ENCODE measurements at places on chromosomes 6 and 20.

DNA sequence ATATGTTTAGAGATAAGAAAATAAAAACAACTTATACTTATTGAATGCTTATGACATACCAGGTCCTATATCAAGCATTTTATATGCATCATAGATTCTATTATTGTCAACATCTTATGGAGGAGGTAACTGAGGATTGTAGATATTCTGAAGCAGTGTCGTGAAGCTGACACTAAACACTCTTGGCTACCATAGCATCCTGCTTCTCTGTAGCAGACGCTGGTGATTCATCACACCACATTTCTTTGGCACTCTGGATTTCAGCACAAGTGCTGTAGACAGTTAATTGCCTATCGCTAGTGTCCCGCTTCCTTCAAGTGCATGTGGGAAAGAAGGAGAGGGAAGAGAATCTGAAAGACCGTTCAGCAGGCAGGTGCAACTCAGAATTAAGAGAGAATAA lies 317.1 kb downstream of the PLCB1 start:
- peak; percentile 28 for DNase-seq
- no peak overlapping the region for H3K4me3 ChIP-seq
- no peak overlapping the region for H3K27ac ChIP-seq
- H3K27me3 ChIP-seq: no peaks in the 10 kb centered on the region
- peaks cover 1% of the 10 kb centered on the region for H3K4me1 ChIP-seq
- no peaks in the 10 kb centered on the region for H3K36me3 ChIP-seq

DNA sequence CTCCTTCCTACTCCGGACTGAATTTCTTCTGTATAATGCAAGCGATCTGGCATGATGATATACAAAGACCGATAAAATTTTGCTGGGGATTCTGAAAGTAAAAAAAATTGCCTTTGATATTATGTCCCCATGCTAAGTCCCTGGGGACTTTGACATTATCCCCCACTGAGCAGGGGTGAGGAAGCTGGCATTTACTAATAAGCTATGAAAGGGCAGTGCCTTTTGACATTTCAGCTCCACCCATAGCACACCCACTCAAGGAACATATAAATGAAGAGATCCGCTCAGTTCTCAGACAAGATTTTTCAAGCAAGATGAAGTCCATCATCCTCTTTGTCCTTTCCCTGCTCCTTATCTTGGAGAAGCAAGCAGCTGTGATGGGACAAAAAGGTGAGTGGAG lies at the start of gene SEMG2:
Gene SEMG2, plus strand, starts transcription at position 298 of the 400 bp plus-strand sequence. Its CDS starts 17 bp downstream, at position 315.
- H3K27me3 ChIP-seq: no peaks in the 10 kb centered on the region
- no peaks in the 10 kb centered on the region for H3K4me1 ChIP-seq
- no peaks in the 10 kb centered on the region for H3K36me3 ChIP-seq
- H3K4me3 ChIP-seq: no peak within 1 kb of the TSS
- DNase-seq: no peak

DNA sequence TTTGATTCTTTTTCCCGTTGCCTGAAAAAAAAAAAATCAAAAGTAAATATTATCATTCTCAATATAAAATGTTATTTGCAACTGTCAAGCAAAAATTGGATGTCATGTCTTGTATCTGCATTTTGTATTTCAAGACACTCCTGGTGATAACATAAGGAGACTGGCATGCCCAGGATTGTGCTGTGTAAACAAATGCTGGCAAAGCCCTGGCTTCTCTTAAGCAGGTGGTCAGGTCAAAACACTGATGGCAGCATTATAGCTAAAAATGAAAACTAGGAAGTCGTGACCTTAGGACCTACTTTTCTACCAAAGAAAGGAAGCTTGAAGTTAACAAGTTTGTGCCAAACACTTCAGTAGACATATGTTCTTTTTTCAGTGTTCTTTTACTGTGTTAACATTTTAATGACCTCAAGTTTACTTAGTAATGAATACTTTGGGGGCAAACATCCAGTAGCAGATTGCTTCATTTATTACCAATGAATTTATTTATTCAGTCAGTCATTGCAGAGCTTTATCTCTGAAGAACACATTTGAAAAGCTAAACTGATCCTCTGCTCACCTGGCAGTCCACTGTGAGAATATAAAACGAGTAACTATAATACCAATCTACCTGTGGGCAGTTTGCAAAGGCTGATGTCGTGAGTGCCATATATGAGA lies 243.1 kb upstream of the FLRT3 start:
- H3K27ac ChIP-seq: no peak overlapping the region
- H3K27me3 ChIP-seq: no peaks in the 10 kb centered on the region
- no peak for DNase-seq
- H3K4me3 ChIP-seq: no peak overlapping the region
- no peaks in the 10 kb centered on the region for H3K36me3 ChIP-seq

GRCh38 chr6:12408752-12409151 lies 118.6 kb downstream of the EDN1 start:
- H3K27ac ChIP-seq: no peak overlapping the region
- peaks cover 6% of the 10 kb centered on the region for H3K4me1 ChIP-seq
- no peak overlapping the region for H3K4me3 ChIP-seq
- no peaks in the 10 kb centered on the region for H3K36me3 ChIP-seq
- no peak for DNase-seq

DNA sequence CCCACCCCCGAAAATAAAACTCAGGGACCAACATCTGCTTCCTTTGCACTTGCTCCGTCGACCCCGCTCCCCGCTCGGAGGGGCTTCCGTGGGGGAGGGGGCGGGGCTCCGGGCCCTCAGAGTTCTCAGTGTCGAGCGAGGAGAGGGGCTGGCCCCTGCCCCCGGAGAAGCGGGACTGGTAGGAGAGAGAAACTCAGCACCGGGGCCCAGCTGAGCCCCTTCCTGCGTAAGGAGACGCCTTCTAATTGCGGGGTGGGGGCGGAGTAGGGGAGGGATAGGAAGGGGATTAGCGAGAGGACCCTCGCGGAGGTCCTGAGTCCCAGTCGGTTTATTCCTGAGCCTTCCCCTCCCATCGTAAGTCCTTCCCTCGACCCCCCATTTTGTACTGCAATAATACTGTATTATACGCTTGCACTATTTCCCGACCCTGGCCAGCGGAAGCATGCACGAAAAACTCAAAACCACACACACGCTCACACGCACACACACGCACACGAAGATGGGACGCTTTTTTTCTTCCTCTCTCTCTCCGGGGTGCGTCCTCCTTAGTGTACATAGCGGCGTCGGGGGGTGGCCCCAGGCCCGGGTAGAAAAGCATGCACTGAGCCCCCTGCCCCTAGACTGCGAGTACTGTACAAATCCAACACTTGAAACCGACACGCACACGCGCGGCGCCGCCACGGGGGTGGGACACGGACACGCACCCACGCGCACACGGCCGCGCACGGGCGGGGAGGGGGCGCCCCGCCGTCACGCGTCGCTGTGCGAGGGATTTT lies 22.1 kb upstream of the SLC22A7 start:
- no peak for DNase-seq
- no peak overlapping the region for H3K4me3 ChIP-seq
- peaks cover 48% of the 10 kb centered on the region for H3K27me3 ChIP-seq
- H3K27ac ChIP-seq: no peak overlapping the region
- H3K36me3 ChIP-seq: no peaks in the 10 kb centered on the region
- peaks cover 10% of the 10 kb centered on the region for H3K4me1 ChIP-seq

DNA sequence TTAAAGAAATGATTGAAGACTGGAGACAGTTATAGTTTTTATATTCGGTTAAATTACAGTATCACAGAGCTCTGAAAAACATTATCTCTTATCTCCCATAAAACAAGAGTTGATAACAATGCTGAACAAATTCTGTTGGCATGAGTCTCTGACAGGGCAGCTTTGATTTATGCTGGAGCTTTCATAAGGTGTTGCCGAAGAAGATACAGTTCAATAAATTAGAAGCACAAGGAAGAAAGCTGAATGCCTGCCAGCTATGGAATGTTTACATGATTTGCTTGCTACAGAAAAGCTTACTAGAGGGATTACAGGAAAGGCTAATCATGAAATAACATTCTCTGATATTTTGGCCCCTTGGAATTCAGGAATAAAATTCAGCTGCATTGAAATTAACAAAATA lies 431.9 kb upstream of the GJE1 start:
- no peak overlapping the region for H3K4me3 ChIP-seq
- H3K36me3 ChIP-seq: no peaks in the 10 kb centered on the region
- peak; percentile 28 for DNase-seq

- H3K36me3 ChIP-seq: no peaks in the 10 kb centered on the region
- no peak overlapping the region for H3K27ac ChIP-seq
- H3K4me3 ChIP-seq: no peak overlapping the region
- H3K4me1 ChIP-seq: peaks cover 9% of the 10 kb centered on the region
- DNase-seq: peak; percentile 91
Observed at GRCh38 chr6:137233911-137234863, 15.0 kb upstream of the IFNGR1 start.

DNA sequence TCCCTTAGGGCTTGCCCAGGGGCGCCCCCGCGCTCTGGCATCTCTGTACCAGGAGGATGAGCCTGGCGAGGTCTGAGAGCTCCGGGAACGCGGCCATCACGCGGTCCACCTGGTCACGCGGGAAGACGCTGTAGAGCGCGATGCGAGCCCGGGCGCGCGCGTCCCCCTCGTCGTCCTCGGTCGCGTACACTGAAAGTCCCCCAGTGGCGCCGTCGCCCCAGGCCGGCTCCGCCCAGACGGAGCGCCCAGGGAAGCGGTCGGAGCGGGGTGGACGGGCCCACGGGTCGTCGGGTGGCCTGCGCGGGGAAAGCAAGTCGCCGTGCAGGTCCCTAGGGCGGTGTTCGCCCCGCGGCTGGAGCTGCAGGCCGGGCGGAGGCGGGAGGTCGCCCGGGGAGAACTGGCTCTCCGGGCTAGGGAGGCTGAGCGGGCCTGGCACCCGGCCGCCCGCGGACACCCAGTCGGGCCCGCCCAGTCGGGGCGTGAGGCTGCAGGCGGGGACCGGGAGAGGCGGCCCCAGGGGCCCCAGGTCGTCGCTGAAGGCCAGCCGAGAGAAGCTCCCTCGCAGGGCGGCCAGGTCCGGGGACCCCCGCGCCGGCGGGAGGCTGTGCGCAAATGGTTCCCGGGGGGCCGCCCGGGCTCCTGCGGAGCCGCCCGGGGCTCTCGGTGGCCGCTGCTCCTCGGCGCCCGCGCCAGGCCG lies 34.0 kb downstream of the ZC3H12D start:
- H3K4me3 ChIP-seq: no peak overlapping the region
- H3K27ac ChIP-seq: no peak overlapping the region
- DNase-seq: no peak
- H3K27me3 ChIP-seq: peaks cover 17% of the 10 kb centered on the region
- H3K4me1 ChIP-seq: peaks cover 9% of the 10 kb centered on the region

DNA sequence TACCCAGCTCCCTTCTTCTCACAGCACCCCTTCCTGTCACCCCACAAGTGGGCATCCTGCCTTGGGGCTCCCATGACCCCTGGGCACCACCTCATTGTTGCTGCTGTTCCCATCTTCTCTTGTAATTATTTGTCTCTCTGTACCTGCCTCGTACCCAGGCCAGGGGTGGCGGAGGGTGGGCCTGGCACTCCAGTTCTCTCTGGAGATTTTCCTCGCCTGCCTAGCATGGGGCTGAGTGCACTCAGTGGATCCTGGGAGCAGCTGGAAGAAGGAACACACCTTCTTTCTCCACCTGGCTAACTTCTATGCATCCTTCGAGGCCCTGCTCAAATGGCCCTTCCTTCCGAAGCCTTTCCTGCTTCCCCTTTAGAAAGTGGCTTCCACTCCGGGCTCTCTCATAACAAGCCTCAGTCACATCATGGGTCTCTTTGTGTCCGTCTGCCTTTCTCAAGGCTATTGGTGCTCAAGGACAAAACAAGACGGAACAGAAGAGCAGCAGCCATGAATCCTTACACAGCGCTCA lies 79.2 kb downstream of the SRC start:
- no peaks in the 10 kb centered on the region for H3K36me3 ChIP-seq
- no peak overlapping the region for H3K27ac ChIP-seq
- no peaks in the 10 kb centered on the region for H3K4me1 ChIP-seq
- DNase-seq: no peak
- H3K27me3 ChIP-seq: peaks cover 90% of the 10 kb centered on the region
- H3K4me3 ChIP-seq: no peak overlapping the region

- H3K36me3 ChIP-seq: no peaks in the 10 kb centered on the region
- H3K27ac ChIP-seq: no peak overlapping the region
- no peak overlapping the region for H3K4me3 ChIP-seq
- no peak for DNase-seq
- no peaks in the 10 kb centered on the region for H3K4me1 ChIP-seq
- H3K27me3 ChIP-seq: peaks cover 67% of the 10 kb centered on the region
Observed at GRCh38 chr6:33915134-33915533, 111.3 kb upstream of the MLN start.

GRCh38 chr20:51159303-51159702 lies 136.4 kb upstream of the KCNG1 start:
- H3K4me1 ChIP-seq: peaks cover 5% of the 10 kb centered on the region
- peaks cover 72% of the 10 kb centered on the region for H3K27me3 ChIP-seq
- DNase-seq: no peak
- no peak overlapping the region for H3K27ac ChIP-seq

- DNase-seq: peak; percentile 8
- no peak overlapping the region for H3K27ac ChIP-seq
- no peak overlapping the region for H3K4me3 ChIP-seq
- no peaks in the 10 kb centered on the region for H3K36me3 ChIP-seq
- no peaks in the 10 kb centered on the region for H3K27me3 ChIP-seq
Observed at GRCh38 chr6:95133578-95133977, 443.8 kb upstream of the MANEA start.

DNA sequence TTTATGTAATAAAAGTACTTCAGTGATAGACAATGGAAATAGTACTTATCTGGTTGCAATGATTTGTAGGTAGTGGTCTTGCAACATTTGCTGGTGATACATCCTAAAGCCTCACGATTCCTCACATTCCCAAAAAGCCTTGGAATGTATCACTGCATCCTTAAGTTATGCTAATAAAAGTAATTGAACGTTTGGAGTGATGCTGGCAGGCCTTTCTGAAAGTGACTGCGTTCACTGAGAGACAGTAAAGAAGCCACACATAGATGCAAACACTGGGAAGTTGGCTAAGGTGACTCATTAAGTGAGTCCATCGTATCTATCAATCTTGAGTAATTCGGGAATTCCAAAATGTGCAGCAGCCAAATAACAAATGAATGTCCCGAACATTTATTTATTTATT lies 444.1 kb upstream of the SOX4 start:
- no peak overlapping the region for H3K4me3 ChIP-seq
- H3K4me1 ChIP-seq: no peaks in the 10 kb centered on the region
- no peaks in the 10 kb centered on the region for H3K27me3 ChIP-seq
- DNase-seq: peak; percentile 75
- H3K27ac ChIP-seq: no peak overlapping the region
- H3K36me3 ChIP-seq: no peaks in the 10 kb centered on the region

DNA sequence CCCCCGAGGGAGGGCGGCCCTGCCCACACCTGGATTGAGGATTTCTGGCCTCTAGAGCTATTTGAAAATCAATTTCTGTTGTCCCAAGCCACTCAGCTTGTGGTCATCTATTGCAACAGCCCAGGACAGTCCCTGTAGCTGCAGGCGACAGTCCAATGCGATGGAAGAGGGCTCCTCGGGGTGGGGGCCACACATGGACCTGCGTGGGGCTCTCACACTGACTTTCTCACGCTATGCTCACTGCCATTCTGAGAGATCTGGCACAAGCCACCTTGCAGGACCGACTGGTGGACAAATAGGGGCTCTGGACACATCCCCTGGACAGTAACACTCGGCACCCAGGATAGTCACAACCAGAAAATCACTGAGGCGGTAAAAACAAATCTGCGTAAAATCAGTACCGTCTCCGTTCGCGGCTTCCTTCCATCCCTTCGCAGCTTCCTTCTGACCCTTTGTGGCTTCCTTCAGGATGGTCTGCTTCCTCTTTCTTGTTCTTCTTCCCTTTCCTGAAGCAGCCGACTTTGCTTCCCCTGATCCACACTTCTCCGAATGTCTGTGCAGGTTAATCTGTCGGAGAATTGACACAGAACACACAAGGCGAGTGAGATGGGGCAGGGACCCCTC lies 21.8 kb downstream of the CTCFL start:
- H3K27me3 ChIP-seq: peaks cover 7% of the 10 kb centered on the region
- H3K4me3 ChIP-seq: no peak overlapping the region
- H3K36me3 ChIP-seq: no peaks in the 10 kb centered on the region
- H3K27ac ChIP-seq: no peak overlapping the region
- H3K4me1 ChIP-seq: no peaks in the 10 kb centered on the region
- DNase-seq: no peak

Data from IMR-90 (cell line).